ENCODE measurements at places on chromosomes 4 and X. TPM values are rescaled to one million over a fixed set of nuclear protein-coding genes. Genes with fewer than 3 reads are reported as not detected.

The IL3RA gene
- 4.1 TPM for total RNA-seq

GRCh38 chrX:41935832-41936231 is 12.5 kb upstream of the CASK start:
- no peak for DNase-seq

GRCh38 chr4:15868826-15869413 is 69.6 kb downstream of the FGFBP1 start:
- DNase-seq, result no peak

DNA sequence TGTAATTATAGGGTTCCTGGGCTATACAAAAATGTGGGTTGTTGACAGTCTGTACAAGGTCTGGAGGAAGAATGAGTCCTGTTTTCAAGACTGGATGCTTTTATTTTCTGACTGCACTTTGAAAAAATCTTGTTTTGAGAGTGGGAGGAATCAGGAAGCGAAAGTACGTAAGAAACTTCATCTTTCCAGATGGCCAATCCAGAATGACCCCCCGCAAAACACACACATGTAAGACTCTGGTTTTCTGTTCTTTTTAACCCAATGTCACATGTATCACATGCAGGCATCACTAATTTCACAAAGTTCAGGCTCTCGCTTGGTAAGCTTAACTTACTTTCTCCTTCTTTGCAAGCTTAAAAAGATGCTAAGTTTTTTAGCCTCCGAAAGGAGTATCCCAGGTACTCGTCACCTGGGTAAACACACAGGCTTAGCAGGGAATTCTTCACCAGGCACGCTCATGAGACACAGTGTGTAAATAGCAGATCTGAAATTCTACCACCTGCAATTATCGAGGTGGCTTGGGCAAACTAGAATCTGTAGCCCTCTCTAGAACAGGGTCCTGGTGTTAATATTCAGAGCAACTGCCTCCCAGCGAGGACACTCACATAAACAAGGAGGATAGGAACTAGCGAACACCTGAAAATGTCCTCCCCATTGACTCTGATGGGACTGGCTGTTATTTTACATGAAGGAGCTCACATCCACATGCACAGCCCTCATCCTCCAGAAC is 90.7 kb downstream of the NSUN7 start:
- DNase-seq, result no peak

DNA sequence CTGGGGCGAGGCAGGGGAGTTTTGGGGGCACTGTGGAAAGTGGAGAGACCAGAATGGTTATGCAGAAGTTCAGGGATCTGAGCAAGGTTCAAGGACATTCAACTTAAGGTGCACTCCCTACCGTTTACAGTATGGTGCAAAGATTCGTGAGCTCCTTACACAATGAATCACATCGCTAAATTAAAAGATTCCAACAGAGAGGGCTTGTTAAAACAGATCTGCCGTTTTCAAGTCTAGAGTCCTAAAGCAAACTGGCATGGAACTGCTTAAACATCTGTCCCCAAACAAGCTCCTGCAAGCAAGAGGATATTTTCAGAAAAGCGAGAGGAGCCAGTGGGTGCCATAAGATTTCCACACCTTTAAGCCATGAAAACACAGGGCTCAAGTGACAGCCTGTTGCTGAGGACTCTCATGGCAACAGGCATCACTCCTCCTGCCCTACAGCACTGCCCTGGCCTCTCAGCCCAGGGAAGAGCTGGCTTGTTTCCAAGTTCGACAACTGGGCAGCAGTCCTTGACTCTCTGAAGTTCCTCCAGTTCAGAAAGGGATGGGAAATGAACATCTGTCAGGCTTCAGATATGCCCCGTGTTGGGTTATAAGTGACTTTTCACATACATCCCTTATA is 10.0 kb downstream of the FAM184B start:
- no peak for DNase-seq

- DNase-seq, result no peak
Observed at GRCh38 chr4:38980903-38981676, 51.1 kb downstream of the TMEM156 start.

DNA sequence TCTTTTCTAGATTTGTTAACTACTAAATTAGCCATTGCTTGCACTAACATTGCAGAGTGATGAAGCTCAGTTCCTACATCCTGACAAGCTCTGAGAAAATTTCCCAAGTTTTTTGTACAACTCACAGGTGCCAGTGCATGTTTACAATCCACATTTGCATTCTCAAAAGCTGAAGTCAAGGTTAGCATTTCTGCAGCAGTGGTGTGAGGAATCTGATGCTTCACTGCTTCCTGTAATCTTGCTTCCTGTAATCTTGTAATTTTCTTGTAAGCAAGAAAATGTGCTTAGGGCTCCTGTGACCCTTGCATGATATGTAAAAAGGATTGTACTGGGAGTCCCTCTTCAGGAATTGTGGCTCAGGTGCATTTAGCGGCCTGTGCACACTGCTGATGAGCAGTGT is 207.4 kb upstream of the CXCL13 start:
- no peak for DNase-seq

DNA sequence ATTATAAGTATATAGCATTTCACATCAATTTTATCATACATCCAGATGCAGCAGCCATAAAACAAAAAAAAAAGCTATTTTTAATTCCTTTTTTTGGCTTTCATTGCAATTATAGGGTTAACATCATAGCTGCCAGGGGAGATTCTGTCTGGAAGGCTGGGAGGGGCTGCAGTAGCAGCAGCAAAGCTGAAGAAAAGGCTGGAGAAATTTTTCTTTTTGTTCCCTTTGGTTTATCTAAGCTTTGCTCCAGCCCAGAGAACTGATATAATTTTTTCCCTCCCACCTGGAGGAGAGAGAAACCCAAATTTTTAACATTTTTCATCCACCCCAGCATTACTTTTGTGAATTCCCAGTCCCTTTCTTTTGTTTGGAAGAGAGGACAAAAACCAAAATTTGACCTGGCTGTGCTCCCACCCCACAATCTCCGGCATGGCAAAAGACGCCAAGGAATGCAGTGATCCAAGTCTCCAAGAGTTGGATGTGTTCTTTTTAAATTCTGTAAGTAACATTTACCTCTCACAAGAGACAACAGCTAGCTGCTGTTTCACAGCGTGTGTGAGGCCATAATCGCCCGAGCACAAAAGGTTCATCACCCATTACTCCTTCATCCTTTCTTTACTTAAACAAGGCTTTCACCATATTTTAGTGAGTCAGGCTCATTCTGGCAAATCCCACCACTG is 25.1 kb upstream of the FAM156A start:
- peak; percentile 37 for DNase-seq

- DNase-seq, result no peak
Observed at GRCh38 chr4:121227341-121227792, 63.2 kb upstream of the TNIP3 start.

- DNase-seq, result no peak
Observed at GRCh38 chr4:152990471-152991131, 54.5 kb downstream of the FHDC1 start.

DNA sequence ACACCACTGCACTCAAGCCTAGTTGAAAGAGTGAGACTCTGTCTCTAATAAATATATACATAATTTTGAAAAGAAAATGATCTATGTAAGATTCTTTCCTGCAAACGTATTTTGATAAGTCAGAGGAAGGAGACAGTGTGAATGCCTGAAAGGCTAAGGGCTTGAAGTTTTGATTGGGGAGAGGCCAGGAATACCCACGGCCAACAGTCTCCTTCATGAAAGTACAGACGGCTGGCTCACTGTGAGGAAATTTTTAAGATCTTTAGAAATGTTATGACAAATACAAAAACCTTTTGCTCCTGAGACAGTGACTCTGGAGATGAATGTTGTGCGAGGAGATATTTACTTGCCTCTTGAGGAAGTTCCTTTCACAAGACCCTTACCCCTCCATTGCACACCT is 111.4 kb upstream of the KLHL13 start:
- no peak for DNase-seq

The SH3BP2 gene
- total RNA-seq, result 41.2 TPM

All from umbilical cord (tissue), 2 donors.